ENCODE measurements at places on chromosomes 5 and 9.

DNA sequence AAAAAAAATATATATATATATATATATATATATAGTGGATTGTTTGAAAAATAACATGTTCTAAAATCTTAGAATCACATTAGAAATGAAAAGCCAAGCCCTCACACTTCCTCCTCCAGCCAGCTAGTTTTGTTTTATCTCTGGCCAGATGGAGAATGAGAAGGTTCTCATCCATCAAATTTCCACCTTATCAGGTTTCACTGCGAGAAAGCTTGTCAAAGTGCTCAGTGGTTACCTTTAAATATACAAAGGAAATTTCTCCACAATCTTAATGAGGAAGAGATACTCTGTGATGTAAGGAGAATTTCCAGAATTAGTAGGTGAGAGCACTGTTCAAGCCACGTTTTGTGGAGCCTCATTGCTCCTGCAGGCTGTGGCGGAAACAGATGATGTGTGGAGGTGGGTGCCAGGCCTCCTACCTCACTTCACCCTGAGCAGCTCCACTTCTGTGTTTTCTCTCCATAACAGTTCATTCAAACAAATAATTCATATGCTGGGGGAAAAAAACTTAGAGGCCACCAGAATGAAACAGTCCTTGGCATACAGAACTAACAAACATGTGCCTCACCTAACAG lies 71.9 kb downstream of the CDK5RAP2 start:
- no peak for DNase-seq

- DNase-seq, result no peak
These were observed 218.5 kb downstream of the TAF11L14 start for GRCh38 chr5:17852740-17853139.

DNA sequence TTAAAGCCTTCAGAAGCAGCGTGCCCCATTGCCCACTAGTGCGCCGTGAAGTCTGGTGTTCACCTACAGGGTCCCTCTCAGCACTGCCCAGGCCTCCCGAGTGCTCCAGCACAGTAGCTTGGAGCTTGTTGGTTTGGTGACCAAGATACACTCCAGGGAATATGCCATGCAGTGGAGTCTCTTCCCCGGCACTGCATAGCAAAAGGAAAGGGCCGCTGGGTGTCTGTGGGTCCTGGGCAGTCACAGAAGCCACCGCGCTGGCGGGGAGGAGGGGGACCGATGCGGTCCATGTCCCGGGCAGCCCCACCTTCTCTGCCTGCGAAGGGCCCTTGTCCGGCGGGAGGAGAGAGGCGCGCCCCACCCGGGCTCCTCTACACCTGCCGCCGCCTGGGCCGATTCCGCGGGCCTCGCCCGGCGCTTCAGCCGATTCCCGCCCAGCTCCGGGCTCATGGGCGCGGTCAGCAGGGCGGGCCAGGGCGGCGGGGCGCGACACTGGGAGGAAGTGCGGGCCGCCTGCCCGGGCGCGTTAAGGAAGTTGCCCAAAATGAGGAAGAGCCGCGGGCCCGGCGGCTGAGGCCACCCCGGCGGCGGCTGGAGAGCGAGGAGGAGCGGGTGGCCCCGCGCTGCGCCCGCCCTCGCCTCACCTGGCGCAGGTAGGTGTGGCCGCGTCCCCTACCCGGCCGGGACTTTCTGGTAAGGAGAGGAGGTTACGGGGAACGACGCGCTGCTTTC lies at the start of gene SYK:
SYK (plus strand) TSS at position 579 of the 732 bp plus-strand sequence. CDS start 42,080 bp downstream, outside the sequence.
- DNase-seq, result no peak

DNA sequence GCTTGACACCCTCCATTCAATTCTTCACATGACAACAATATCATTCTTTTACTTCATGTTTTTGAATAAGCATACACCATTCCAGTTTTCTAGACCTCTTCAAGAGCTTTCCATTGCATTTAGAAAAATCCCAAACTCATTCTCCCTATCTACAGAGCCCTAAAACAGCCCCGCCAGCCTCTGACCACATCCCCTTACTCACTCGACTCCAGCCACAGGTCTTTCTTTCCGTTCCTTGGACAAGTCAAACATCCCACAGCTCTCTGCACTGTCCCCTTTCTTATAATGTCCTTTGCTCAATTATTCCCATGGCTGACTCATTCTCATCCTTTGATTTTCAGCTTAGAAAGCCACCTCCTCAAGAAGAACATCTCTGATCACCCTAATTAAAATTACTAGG lies 38.2 kb downstream of the TTC39B start:
- no peak for DNase-seq

- DNase-seq, result no peak
These were observed 3.9 kb upstream of the IL5 start for GRCh38 chr5:132547269-132547668.

- no peak for DNase-seq
These were observed 14.7 kb downstream of the FGF18 start for GRCh38 chr5:171433982-171434676.

DNA sequence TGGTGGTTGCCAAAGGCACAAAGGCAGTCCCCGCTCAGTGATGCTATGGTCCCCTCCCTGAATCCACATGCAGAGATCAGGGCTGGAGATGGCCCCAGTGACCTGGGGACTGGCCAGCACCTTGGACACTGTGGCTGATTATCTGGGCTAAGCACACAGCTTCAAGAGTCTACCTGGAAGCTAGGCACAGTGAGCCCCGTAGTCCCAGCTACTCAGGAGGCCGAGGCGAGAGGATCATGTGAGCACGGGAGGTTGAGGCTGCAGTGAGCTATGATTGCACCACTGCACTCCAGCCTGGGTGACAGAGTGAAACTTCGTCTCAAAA lies 8.3 kb upstream of the SCGB3A1 start:
- no peak for DNase-seq

GRCh38 chr9:78777747-78778146 lies 480.8 kb downstream of the PSAT1 start:
- DNase-seq, result no peak

- no peak for DNase-seq
These were observed 3.2 kb downstream of the FAT2 start for GRCh38 chr5:151587796-151588555.

- no peak for DNase-seq
These were observed 54.4 kb downstream of the MLANA start for GRCh38 chr9:5945112-5945511.

DNA sequence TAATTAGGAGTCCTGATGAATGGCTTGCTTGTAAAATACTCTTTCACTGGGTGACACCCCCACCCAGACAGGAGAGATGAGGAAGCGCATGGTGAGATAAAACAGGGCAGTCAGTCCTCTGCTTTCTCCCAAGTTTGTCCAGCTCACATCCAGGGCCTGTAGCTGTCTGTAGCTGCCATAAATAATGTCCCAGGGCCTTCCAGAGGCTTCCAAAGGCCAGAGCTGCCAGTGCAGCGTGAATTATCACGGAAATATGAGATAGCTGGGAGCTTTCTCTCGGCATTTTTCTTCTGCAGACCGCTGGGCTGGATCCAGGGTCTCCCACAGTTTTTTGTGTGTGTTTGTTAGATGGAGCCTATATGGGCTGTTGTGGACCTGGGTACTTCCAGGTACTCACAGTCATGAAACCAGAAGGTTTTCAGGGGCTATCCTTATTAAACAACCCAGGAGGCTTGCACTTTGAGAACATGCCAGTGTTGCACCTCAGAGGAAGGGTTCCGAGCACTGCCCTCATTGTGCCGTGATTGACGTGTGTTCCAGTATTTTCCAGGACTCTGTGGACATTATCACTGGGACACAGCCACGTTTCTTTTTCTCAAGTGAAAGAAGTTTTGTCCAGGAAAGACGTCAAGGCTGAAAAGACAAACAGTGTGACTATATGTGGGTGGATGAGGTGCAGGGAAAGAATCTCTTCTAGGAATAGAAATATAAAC lies 117.5 kb downstream of the FGF1 start:
- no peak for DNase-seq

DNA sequence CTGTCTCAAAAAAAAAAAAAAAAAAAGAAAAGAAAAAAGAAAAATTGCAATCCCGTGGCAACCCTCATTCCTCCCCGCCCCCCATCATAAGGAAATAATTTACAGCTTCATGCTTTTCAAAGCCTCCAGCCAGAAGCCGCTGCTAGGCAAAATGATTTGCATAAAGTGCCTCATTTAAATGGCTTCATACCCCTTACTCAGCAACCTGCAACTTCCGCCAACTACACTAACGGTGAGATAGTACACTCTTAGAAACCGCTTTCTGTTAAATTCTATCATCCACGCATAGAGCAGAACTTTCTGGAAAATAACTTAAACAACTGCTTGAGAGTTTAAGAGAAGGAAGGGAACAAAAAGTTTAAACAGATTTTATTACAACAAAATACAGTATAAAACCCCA lies 17.8 kb downstream of the SERINC5 start:
- DNase-seq, result no peak
